ENCODE measurements at places on chromosomes 1 and 21.

DNA sequence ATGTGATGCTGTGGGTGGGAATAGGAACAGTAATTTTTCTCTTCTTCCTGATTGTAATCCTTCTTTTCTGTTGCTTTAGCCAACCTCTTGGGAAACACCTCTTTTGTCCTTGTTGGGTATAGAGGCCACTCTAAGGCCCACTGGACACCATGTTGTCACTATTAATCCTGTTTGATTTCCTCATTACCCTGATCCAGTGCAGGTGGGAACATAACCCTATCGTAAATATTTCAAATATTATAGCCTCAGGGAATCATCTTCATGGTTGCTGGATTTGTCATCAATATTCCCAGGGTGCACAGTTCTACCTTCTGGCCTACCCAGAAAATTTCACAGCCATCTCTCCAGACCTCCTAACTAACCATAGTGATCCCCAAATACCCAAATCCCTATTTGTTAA is 27.9 kb upstream of the SLC6A9 start:
- DNase-seq: no peak

GRCh38 chr1:178946416-178946815 is 75.5 kb upstream of the ANGPTL1 start:
- DNase-seq: no peak

- DNase-seq: no peak
Observed at GRCh38 chr1:228283476-228284147, 75.8 kb downstream of the OBSCN start.

DNA sequence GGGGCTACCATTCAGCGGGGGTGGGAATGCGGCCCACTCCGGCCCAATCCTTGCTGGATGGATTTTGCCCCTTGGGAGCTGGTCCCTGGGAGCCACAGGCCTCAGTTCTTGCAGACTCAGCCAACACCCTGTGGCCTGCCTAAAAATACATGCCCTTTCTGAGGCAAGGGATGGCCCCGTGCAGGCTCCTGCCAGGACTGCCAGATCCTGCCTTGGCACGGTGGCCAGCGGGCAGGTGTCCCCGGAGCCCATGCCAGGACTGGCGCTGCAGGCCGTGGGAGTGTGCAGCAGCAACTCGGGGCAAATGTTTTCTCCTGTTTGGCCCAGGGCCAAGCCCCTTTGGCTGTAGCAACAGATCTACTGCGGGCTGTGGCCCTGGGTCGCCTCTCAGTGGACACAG is 1.6 kb upstream of the PANK4 start:
- DNase-seq: no peak

GRCh38 chr1:234686035-234686434 is 76.1 kb upstream of the IRF2BP2 start:
- peak; percentile 74 for DNase-seq

GRCh38 chr1:200438911-200439310 is 29.1 kb upstream of the ZNF281 start:
- no peak for DNase-seq

DNA sequence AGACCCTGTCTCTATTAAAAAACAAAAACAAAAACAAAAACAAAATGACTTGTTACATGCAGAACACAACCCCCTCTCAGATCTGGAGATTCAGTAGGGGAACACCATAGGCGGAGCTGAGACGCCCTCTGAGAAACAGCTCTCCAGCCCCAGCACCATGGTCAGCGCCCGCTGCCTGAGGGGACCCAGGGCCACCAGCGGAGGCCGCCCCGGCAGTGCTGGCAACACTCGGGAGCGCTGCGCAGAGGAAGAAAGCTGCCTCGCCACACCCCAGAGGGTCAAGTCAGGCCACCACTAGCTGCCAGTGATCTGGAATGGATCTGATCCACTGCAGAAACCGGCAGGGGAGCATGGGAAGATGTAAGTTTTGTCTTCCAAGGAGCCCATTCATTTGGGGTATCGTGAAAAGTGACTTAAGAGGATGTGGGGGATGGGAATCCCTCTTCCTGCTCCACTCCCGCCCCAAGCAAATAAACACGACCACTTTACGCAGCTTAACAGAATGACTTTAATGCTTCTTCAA is 3.1 kb downstream of the ACTA1 start:
- peak; percentile 60 for DNase-seq

- no peak for DNase-seq
Observed at GRCh38 chr1:28830814-28831213, 18.8 kb downstream of the OPRD1 start.

DNA sequence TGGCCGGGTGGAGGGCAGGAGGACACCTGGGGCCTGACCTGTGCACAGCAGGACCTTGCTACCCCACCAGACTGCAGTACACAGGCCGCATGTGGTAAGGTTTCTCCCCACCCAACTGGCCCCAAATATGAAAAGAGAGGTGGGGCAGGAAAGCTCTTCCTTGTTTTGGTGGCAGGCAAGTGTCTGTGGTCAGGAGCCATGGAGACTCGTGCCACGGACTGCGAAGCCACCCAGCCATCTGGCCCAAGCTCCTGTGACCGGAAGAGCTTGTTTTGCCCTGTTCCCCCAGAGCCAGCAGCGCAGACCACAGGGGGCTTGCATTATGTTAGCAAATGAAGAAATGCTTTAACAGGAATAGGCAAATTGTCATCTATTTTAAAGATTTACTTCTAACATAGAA is 54.9 kb downstream of the OLIG1 start:
- no peak for DNase-seq

- no peak for DNase-seq
Observed at GRCh38 chr1:58724483-58724882, 24.6 kb upstream of the MYSM1 start.

- DNase-seq: no peak
Observed at GRCh38 chr21:28159396-28159795, 833.3 kb downstream of the LTN1 start.

DNA sequence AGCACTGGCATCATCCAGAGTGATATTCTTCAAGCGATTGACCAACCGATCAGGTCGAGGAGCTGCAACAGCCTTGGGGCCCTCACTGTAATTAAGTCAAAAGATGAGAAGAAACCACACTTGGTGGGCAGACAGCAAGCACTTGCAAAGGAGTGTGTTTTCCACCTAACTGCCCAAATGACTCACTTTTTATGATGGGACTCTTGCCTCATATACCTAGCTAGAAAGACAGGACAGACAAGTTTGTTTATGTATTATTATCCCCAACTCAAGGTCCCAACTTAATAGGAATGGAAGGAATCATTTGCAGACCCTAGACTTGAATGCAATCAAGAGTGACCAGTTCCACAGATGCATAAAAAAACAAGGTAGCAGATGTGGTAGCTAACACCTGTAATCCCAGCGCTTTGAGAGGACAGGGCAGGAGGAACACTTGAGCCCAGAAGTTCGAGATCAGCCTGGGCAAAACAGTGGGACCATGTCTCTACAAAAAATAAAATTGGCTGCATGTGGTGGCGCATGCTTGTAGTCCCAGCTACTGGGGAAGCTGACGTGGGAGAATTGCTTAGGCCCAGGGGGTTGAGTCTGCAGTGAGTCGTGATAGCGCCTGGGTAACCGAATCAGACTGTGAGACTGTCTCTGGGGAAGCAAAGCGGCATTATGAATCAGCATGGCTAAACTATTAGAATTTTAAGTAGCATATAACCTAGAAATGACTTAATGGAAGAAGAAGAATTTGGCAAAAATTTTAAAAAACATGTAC is 2.3 kb upstream of the NRAS start:
- DNase-seq: no peak

DNA sequence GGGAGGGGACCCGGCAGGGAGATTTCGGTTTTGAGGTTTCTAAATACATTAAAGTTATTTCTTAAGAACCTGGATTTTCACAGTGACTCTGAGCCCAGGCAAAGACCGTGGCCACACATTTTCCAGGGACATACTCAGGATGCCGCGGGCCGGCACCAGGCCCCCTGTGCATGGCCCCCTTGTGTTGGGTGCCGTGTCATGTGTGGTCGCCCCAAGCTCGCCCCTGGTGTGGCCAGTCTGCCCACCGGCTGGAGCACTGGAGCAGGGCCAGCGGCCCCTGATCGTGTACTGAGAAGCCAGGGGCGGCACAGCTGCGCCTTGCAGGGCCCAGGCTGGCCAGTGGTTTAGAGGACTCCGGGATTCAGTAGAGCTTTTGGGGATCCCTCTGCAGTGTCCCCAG is 26.6 kb downstream of the ARHGEF16 start:
- DNase-seq: no peak

DNA sequence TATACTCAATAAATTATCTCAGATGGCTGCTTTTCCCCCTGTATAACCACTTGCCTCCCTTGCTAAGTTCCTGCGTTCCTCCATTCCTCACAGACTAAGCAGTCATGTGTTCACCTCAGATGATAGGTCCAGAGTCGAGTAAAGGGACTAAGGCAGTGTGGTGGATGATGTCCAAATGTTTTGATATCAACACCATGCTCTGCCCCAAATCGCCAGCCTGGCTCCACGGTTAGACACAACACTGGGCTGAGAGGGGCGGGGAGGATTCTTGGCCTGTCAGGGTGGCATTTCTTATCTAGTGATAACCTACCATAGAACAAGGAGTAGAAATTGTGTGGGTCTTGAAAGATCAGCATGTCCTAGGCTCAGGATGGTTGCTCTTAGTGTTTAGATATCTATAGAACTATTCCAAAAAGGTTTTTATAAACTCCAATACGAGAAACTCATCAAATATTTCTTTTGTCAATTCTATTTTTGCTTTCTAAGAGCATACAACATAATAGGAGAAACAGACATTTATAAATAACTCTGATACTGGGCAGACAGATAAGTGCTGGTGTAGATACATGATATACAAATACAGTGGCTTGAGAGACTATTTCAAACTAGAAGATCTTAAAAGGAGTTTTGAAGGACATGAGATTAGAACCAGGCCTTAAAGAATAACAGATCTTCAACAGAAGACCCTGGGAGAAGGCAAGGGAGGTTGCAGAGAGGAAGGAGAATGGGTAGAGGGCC is 21.5 kb downstream of the GJA5 start:
- no peak for DNase-seq
